ENCODE measurements at places on chromosomes 13 and 19. TPM values are rescaled to one million over a fixed set of nuclear protein-coding genes. Genes with fewer than 3 reads are reported as not detected.

SHISA2 gene
- 0.41 TPM for total RNA-seq

KANK3 gene
- 2.2 TPM for total RNA-seq

SHD gene
- total RNA-seq = not detected

SETDB2 gene
- 15.2 TPM for total RNA-seq

RXFP2 gene
- total RNA-seq = not detected

ZFP14 gene
- total RNA-seq = 5.0 TPM

IGFL3 gene
- total RNA-seq = not detected

ZNF135 gene
- total RNA-seq = not detected

IGFL1 gene
- not detected for total RNA-seq

EFNB2 gene
- total RNA-seq = 0.07 TPM

PEPD gene
- total RNA-seq = 22.7 TPM

SNAPC2 gene
- total RNA-seq = 16.0 TPM

IGSF23 gene
- total RNA-seq = not detected

SIGLEC14 gene
- not detected for total RNA-seq

CAB39L gene
- total RNA-seq = 5.0 TPM

CYP2B6 gene
- total RNA-seq = not detected

SMIM44 gene
- total RNA-seq = not detected

ENOX1 gene
- total RNA-seq = not detected

SIAH3 gene
- 0.14 TPM for total RNA-seq

SIGLECL1 gene
- not detected for total RNA-seq

SLC10A2 gene
- total RNA-seq = not detected

TBXA2R gene
- 0.52 TPM for total RNA-seq

GDF15 gene
- total RNA-seq = 0.32 TPM

IL4I1 gene
- 2.1 TPM for total RNA-seq

RASIP1 gene
- 0.27 TPM for total RNA-seq

IL12RB1 gene
- total RNA-seq = 93.4 TPM

DPY19L3 gene
- total RNA-seq = 11.3 TPM

RGS9BP gene
- total RNA-seq = 0.41 TPM

ZNF264 gene
- 25.6 TPM for total RNA-seq

IL11 gene
- total RNA-seq = 0.61 TPM

ZNF441 gene
- total RNA-seq = 5.6 TPM

TPT1 gene
- 3,931 TPM for total RNA-seq

NPHS1 gene
- not detected for total RNA-seq

SCN1B gene
- 0.52 TPM for total RNA-seq

ZNF320 gene
- 8.9 TPM for total RNA-seq

TMPRSS9 gene
- not detected for total RNA-seq

RNF6 gene
- 39.2 TPM for total RNA-seq

ATP4A gene
- total RNA-seq = not detected

TUBB4A gene
- total RNA-seq = 5.9 TPM

KLK2 gene
- total RNA-seq = 0.27 TPM

ARMC6 gene
- total RNA-seq = 39.9 TPM

ZNF490 gene
- total RNA-seq = 13.2 TPM

IRGC gene
- not detected for total RNA-seq

RFPL4A gene
- not detected for total RNA-seq

Measured in T-helper 2 cell treated with Interferon-gamma antibody and Interleukin-4, amounts not matched to agents 100 ng/mL and 5 ng/mL, for 36 hours (primary cell).